ENCODE measurements at places on chromosomes 2 and 18. TPM values are rescaled to one million over a fixed set of nuclear protein-coding genes. Genes with fewer than 3 reads are reported as not detected.

GRCh38 chr2:96088340-96089335 lies 27.7 kb downstream of the ADRA2B start:
- no peaks in the 10 kb centered on the region for H3K36me3 ChIP-seq
- H3K27me3 ChIP-seq = no peaks in the 10 kb centered on the region
- no peak for DNase-seq
- H3K27ac ChIP-seq = no peak overlapping the region

The FAM124B gene
- total RNA-seq = 1.9 TPM

DNA sequence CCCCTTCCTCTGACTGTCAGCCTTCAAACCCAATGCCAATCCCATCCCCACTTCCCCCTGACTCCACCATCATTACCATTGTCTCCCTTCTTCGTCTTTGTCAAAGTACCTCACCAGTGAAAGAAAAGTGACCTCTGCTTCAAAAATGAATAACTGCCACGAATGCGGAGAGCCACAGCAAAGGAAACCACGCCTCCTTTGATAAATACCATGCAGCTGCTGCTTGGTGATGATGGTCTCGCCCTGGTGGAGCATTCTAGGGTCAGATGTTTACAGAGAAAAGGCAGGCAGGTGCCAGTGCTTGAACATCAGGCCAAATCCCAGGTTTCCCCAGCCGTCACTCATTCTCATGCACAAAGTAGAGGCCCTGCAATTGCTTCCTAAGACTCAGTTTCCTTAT lies 162.2 kb downstream of the BCL11A start:
- no peak for DNase-seq
- no peaks in the 10 kb centered on the region for H3K36me3 ChIP-seq
- H3K4me1 ChIP-seq = peaks cover 2% of the 10 kb centered on the region

The IL36A gene
- not detected for total RNA-seq

DNA sequence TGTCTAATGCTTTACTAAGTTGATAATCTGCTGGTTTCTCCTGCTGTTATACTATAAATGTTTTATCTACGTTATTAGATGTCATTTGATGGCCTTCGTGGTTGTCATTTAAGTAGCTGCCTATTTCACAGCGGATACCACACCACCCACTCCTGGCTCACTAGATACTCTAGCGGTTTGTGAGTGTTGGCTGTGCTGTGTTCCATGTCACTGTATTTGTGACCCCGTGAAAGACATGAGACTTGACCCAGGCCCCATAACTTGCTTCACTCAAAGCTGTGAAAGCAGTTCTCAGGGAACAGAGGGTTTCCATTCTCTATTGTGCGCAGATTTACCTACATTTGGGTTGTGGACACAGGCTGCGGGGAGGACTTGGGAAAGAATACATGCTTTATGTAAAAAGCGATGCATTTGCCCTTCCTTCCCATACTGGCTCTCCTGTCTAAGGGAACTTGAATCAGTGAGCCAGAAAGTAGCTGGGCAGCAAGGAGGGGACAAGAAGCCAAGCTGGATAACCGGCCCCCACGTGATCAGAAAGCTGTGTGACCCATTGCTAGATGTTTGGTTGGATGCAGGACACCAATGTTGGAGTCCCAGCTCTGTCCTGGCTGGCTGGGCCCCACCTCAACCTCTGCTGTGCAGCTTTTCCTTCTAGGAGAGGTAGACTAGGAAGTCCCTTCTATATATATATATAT lies 52.2 kb downstream of the PLB1 start:
- no peaks in the 10 kb centered on the region for H3K36me3 ChIP-seq
- peaks cover 63% of the 10 kb centered on the region for H3K4me1 ChIP-seq
- peak; percentile 36 for DNase-seq

GRCh38 chr2:28577791-28578680 lies 82.2 kb downstream of the PLB1 start:
- H3K27ac ChIP-seq = no peak overlapping the region
- no peaks in the 10 kb centered on the region for H3K27me3 ChIP-seq
- H3K4me1 ChIP-seq = no peaks in the 10 kb centered on the region
- no peaks in the 10 kb centered on the region for H3K36me3 ChIP-seq

The SERPINB11 gene
- not detected for total RNA-seq
